BJ (cell line): ENCODE measurements at places on chromosomes 13 and 19. TPM values are rescaled to one million over a fixed set of nuclear protein-coding genes. Genes with fewer than 3 reads are reported as not detected.

Gene ELSPBP1
- not detected in 2 replicates for polyA plus RNA-seq

Gene KIR3DL2
- not detected in 2 replicates for polyA plus RNA-seq

GRCh38 chr13:60619461-60619860 lies 222.4 kb downstream of the TDRD3 start:
- DNase-seq, result no peak

- peak; percentile 31 for DNase-seq
Observed at GRCh38 chr13:111116856-111117255, 1.7 kb downstream of the ARHGEF7 start.

- DNase-seq, result no peak
Observed at GRCh38 chr13:73676550-73677047, 457.6 kb downstream of the KLF12 start.

- DNase-seq, result no peak
Observed at GRCh38 chr13:28055357-28055756, 45.0 kb downstream of the FLT3 start.

- no peak for DNase-seq
Observed at GRCh38 chr13:23086968-23087623, 93.7 kb upstream of the SGCG start.
